ENCODE measurements at places on chromosomes 11 and 22.

DNA sequence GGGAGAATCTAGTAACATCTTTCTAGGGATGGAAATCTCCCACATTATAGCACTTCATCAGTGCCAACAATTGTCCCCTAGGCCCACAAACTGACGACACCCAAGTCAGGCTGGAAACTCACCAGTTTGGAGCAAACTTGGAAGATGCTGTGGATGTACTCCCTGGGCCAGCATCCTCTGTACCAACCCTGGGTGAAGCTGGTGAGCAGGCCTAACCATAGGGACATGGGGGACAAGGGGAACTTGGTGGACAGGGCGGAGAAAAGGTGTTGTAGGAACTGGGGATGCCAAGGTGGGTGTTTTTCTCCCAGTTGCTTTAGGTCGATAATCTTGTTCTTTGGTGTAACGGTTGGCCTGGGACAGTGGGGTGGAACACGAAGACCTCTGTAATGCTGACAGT is 42.2 kb downstream of the DRG1 start:
- no peak for DNase-seq

DNA sequence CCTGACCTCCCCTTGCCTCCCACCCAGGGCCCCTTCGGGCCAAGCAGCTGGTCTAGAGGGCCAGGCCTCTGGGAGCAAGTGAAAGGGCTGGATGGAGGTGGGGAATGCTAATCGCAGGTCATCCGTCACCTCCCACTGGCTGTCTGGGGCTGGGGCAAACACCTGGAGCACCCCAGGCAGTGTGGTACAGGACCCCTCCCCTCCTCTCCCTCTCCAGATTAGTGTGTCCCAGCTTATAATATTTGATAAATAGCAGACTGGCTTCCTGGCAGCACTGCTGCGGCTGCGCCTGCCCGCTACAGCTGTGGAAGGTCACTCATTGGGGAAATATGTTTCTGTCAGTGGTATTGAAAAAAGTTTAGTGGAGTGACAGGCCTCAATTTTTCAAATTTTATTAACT is 90.7 kb upstream of the PHOX2A start:
- DNase-seq: no peak

DNA sequence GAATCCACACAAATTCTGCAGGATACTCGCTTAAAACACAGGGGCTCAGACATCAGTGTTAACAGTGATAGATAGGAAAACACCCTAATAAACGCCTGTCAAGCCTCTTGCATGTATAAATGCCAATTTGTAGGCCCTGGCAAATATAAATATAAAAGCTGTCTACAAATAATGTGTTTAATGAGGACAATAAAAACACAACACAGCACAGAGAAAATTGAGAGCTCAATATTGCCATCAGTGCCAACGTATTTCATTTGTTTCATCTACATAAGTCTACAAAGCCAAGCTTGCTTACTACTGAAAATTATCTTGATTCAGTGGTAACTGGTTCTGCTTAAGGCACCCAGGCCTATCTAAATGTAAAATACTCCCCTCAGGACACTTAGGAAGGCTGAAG is 1387.0 kb upstream of the TENM4 start:
- DNase-seq: no peak

GRCh38 chr11:126830216-126830806 is 170.3 kb downstream of the KIRREL3 start:
- DNase-seq: no peak

GRCh38 chr11:134412203-134413042 is at the start of gene B3GAT1:
Gene B3GAT1 (minus strand): TSS chr11:134412242. CDS start chr11:134387659, 24,583 bp downstream.
- no peak for DNase-seq

DNA sequence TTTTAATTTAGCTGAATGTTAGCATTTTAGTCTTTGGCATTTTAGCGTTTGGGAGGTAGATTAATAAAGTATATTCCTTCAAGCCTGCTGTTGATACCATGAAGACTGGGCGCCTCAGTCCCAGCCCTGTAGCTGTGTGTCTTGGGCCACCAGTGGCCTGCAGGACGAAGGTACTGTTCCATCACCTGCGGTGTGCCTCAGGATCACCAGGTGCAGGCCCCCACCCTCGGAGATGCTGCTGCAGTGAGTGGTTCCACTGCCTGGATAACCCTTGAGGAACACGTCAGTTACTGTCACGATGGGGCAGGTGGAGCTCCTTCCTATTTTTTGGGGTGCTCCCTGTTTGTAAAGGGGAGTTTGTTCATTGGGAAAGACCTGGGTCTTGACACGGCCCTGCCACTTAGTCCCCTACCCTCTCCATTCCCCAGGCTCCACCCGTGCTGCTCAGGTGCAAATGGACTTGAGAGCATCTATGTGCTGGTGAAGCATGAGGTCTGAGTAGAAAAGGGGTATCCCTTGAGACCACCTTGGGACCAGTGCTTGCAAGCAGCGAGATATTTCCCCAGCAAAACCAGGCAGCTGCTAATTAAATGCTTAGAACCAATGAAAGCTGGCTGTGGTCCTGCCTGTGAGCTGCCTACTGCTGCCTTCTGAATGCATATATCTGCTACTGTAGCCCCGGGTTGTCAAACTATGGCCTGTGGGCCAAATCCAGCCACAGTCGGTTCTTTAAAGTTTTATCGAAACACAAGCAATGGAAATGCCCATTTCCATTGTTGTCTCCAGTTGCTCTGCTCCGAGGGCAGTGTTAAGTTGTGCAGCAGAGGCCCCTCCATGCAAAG is 28.7 kb downstream of the INCENP start:
- DNase-seq: no peak

- DNase-seq: no peak
Observed at GRCh38 chr22:49450498-49450897, 377.2 kb downstream of the BRD1 start.

- DNase-seq: no peak
Observed at GRCh38 chr11:119533921-119534736, 111.2 kb upstream of the THY1 start.

GRCh38 chr11:687751-688150 is 7.3 kb downstream of the DEAF1 start:
- no peak for DNase-seq

DNA sequence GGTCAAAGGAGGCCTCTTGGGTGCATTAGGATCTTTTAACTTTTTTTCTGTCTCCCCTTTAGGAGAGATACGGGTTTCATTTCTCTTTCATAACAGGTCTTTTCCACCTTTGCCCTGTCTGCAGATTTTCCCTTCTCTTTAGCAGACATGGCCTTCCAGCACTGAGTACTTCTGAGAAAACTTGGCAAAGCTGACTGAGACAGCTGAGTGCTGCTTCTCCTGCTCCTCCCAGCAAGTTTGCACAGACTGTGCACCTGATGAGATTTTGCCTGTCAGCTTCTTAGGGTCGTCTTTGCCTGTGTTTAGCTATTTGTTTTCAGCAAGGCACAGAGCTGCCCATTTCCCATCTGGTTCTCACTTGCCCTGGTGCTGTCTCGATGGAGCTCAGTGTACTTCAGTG is 87.5 kb upstream of the TBCEL start:
- DNase-seq: no peak

GRCh38 chr22:23278883-23279675 is 98.8 kb downstream of the BCR start:
- no peak for DNase-seq

DNA sequence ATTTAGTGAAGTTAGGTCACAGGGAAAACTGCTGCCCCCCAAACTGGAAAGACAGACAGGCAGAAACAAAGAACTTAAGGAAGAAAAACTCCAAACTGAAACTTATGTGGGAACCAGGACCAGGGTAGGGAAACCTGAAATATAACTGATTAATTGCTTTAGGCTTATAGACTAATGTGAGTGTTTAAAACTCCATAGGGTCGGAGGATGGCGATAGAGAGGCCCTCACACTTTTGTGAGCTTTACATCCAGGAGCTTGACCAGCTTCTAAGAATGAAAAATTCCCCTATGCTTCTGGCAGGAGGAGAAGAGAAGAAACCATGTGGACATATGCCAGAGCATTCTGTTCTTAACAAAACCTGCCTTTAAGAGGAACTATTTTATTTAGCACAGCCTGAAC is 598.6 kb downstream of the NELL1 start:
- no peak for DNase-seq

- DNase-seq: no peak
Observed at GRCh38 chr11:134691985-134692384, 279.9 kb upstream of the B3GAT1 start.

DNA sequence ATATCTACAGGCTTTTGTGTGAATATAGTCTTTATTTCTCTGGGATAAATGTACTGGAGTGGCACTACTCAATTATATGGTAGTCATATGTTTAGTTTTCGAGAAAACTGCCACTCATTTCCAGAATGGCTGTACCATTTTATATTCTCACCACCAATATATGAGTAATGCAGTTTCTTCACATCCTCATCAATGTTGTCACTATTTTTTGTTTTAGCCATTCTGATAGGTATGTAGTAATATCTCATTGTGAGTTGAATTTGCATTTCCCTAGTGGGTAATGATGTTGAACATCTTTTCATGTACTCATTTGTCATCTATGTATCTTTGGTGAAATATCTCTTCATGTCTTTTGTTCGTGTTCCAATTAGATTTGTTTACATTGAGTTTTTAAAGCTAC is 18.0 kb downstream of the ACRV1 start:
- no peak for DNase-seq

DNA sequence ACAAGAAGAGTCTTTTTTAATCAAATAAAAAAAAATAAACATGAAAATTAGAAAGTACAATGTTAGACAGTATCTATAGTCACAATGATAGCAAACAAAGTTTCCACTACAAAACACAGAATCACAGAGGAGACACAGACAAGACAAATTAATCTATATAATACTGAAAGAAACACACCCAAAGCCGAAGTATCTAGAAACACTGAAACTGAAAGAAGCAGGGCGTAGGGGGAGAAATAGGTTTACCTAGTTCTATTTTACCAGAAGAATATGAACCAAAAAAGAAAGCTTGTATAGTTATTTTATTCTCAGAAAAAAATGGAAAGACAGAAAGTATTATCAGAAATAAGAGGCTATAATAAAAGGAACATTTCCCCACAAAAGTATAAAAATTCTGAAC is 27.1 kb upstream of the NUP50 start:
- DNase-seq: no peak

DNA sequence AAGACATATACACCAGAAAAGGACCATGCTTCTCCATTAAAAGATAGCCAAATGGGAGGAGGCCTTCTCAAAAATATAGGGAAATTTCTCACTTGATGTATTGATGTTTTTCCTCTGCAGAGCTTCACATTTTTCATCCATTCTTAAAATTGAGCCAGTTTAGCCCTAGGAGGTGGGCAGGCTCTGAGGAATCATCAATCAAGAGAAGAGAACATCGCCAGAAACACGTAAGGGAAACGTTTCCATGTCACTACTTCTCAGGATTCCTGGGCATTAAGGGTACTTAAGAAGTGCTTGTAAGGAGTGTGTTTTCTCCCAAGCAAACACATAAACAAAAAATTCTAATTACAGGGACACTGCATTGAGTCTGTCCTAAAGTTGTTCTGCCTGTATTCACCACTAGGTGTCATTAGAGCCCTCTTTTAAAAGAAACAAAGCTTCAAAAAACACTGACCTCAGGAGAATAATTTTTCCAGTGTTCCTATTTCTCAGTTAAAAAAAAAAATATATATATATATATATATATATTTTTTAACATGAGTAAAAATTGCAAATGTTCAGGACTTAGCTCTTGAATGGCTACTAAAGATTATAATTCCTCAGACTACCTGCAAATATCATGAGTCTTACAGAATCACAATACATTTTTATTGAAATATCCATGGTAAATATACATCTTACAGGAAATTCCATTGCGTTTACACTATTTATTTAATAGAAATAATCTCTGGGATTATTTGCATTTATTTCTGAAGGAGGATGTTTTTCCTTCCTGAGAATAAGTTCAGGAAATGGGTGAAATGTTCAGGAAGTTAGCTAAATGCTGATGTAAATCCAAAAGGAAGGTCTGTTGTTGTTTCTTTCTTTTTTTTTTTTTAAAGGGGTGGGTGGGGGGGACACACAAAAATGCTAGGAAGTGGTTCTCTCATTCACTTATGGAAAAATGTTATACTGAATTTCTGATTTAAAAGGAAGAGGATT is 16.0 kb downstream of the FZD4 start:
- DNase-seq: no peak

DNA sequence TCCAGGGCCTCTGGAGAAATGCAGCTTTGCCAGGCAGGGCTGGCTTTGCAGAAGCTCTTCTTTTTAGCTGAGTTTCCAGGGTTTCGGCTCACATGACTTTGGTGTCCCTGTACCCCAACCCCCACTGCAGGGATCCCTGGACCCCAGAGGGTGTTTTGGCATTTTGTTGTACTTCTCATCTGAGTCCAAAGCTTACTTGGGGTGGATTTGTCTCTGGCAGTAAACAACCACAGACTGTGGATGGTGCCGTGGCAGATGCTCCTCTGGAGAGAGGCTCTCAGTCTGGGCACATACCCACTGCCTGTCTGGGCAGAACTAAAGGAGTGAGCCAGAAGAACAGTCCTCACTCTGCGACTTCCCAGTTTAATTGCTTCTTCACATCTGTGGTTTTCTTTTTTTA is 49.6 kb downstream of the COMMD9 start:
- DNase-seq: no peak

DNA sequence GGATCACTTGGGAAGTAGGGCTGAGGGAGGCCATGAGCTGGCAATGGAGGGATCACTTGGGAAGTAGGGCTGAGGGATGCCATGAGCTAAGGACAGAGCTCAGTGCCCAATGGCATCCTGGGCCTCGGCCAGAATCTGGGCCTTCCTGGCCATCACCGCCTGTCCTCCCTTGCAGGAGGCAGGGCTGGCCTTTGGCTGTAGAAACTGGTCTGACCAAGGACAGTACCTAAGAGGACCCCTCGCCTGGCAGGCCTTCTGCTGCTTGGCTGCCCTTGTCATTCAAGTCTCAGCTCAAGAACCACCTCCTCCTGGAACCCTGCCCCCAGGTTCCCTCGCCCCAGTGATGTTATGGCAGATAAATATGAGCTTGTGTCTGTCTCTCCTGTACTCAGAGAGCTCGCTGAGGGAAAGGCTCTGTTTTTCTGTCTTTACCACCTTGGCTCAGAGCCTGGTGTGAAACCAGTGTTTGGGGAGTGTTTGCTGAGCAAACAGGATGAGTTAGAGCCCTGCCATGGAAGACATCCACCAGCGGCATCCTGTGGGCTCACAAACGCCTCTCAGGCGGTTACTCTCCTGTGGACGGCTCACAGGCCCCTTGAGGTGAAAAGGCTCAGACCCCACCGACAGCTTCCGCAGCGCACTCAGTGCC is 19.3 kb upstream of the RASL10A start:
- DNase-seq: no peak

GRCh38 chr22:33492210-33492651 is 428.0 kb downstream of the LARGE1 start:
- no peak for DNase-seq

- DNase-seq: no peak
Observed at GRCh38 chr11:118783724-118784495, 7.1 kb downstream of the DDX6 start.

GRCh38 chr11:85784480-85785265 is 26.3 kb downstream of the SYTL2 start:
- DNase-seq: no peak

All from T-helper 22 cell (primary cell).